ENCODE measurements at places on chromosomes 12 and 14.

GRCh38 chr14:75299059-75299458 lies 20.4 kb downstream of the FOS start:
- no peak for DNase-seq

- no peak for DNase-seq
Observed at GRCh38 chr14:92750994-92751400, 2.6 kb upstream of the LGMN start.

GRCh38 chr12:47822863-47823262 lies 3.2 kb upstream of the HDAC7 start:
- no peak for DNase-seq

- DNase-seq = no peak
Observed at GRCh38 chr14:76024211-76024907, 38.8 kb downstream of the IFT43 start.

GRCh38 chr14:77848031-77848430 lies 48.1 kb downstream of the ADCK1 start:
- DNase-seq = no peak

DNA sequence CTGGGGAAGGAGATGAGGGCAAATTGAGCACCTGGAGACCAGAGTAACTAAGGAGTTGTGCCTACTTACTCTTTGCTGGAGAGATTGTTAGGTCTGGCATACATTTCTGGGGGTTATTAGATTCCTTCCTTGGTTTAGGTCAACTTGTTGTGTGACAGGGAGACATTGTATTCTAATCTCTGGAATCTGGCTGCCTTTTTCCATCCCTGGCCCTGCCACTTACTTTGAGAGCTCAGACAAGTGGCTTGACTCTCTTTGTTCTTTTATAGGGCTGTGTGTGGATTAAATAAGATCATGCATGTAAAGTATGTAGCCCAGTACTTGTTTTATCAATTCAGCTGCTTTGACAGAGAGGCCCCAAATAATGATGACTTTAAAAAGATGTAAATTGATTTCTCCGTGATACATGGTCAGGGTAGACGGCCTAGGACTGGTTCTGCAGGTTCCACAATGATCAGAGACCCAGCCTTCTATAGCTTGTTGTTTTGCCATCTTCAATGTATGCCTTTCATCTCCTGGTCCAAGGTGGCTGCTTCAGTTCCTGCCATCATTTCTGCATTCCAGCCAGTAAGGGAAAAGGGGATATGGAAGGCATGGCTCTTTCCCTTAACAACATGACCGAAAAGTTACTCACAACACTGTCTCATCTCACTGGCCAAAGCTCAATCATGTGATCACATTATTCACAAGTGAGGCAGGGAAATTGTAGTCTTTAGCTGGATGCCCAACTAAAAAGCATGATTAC lies 72.6 kb downstream of the CHST11 start:
- DNase-seq = no peak

GRCh38 chr12:130916241-130916911 lies 37.3 kb upstream of the ADGRD1 start:
- DNase-seq = no peak

All from activated CD4-positive, alpha-beta T cell treated with anti-CD3 and anti-CD28 coated beads, Interleukin-2, amount 50 U/mL, for 4 hours (primary cell).